HCEC 1CT (cell line): ENCODE measurements at places on chromosomes 3 and 15.
A peak's percentile ranks its signal among the peaks of the same experiment; 100 is the strongest.

- peak; percentile 80 for DNase-seq
These were observed 399.7 kb downstream of the VPS13C start for GRCh38 chr15:61660579-61660978.

GRCh38 chr3:45098310-45098709 is 47.9 kb downstream of the CDCP1 start:
- DNase-seq, result no peak

GRCh38 chr3:14371573-14372474 is 30.6 kb upstream of the SLC6A6 start:
- peak; percentile 64 for DNase-seq

- DNase-seq, result no peak
These were observed 6.6 kb downstream of the GRIP2 start for GRCh38 chr3:14533457-14533958.

DNA sequence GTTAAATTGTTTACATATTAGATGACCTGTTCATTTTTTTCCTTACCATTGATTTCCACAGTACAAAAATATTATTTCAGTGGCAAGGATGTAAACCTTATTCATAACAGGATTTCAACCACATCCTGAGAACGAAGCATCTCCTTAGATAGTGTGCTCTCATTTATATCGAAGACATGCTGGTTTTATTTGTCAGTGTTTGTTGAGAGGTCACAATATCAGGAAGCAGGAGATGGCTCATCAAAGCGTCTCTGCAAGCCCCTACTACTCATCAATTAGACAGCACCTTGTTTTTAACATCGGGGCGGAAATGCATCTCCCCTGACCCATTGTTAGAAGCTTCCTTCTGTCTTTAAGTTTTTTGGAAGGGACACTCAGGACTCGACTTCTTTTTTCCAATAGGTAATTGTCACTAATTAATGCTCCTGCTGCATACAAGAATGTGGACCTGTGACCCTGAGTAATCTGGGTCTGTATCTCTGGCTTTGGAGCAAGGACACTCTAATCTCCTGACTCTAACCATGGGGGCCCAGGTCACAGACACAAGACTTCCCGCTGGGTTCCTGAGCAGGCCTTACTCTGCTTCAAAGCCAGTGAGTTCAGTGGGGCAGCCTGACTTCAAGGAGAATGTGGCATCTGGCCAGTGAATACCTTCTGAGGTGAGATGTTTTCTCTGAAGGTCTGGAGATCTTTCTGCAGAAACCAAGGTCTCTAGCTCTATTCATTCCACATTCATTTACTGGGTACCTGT is 50.3 kb downstream of the MECOM start:
- DNase-seq, result no peak

GRCh38 chr3:9843715-9844438 is at the start of gene RPUSD3:
Gene RPUSD3 (minus strand): TSS chr3:9844008. CDS start chr3:9843990, 18 bp downstream.
- peak; percentile 91 for DNase-seq

DNA sequence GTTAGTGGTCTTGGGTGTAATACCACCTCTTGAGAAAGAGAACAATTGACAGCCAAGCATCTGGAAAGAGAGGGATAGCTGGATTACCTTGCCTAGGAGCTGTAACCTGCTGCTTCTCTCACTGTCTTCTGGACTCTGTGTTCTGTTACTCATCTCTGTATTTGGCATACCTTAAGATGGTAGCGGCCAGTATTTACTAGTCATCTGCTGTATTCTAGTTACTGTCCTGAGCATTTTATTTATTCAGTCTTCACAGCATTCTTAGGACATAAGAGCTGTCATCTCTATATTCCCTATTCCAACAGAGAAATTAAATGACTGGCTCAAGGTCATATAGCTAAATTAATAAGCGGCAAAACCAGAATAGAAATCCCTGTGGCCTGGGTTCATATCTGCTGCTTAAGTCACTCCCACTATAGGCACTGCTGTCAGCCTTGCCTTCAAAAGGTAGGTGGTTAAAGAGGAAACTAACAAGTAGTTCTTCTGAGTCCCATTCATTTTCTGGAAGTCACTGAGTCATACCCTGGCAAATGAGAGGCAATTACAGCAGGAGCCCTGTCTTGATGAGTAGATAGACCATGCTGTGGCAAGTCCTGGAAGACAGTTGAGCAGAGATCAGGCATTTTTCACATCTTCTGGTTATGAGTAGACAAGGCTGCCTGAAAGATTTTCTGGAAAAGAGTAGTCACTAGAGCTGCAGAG is 68.2 kb downstream of the RAB7A start:
- peak; percentile 73 for DNase-seq

DNA sequence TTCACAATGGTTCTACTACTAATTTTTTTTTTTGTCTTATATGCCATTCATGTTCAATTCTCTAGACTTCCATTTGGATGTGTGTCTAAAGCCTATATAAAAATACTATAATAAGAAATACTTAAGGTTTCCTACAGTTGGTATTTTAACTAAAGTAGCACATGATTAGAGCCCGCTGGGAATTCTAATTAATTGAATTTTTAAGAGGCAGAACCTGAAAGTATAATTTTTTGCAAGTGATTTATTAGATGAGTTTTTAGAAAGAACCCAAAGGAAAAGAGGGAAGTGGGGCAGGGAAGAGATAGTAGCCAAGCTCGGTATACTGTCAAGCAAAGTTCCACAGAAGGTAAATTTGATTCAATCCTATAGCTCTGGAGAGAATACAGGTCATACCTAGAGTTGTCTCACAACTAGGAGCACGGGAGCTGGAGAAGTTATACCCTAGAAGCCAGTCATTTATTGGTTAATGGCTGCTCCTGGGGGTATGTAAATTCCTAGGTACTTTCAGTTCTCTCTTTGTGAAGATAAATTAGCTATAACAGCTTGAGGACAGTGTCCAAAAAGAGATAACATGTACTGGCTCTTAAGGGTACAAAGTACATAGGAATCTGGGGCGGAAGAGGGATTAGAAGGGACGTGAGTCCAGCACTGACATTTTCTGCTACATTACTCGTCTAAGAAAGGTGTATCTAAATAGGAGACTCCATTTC is 225.6 kb downstream of the CNTN6 start:
- no peak for DNase-seq

- no peak for DNase-seq
These were observed 17.0 kb downstream of the CX3CR1 start for GRCh38 chr3:39262846-39263245.

GRCh38 chr15:75517233-75517632 is 61.9 kb downstream of the PTPN9 start:
- no peak for DNase-seq

- no peak for DNase-seq
These were observed 56.0 kb upstream of the DYNC1LI1 start for GRCh38 chr3:32626631-32627030.

- DNase-seq, result no peak
These were observed 948.1 kb downstream of the FHIT start for GRCh38 chr3:60303160-60303559.

- DNase-seq, result no peak
These were observed 62.8 kb upstream of the CSPG4 start for GRCh38 chr15:75775296-75776064.
